ENCODE measurements at places on chromosomes 12 and 14. TPM values are rescaled to one million over a fixed set of nuclear protein-coding genes. Genes with fewer than 3 reads are reported as not detected.

GRCh38 chr12:83801972-83802371 is 1110.6 kb downstream of the SLC6A15 start:
- H3K4me3 ChIP-seq = no peak overlapping the region
- no peaks in the 10 kb centered on the region for H3K36me3 ChIP-seq
- DNase-seq = no peak
- no peaks in the 10 kb centered on the region for H3K27me3 ChIP-seq
- H3K4me1 ChIP-seq = no peaks in the 10 kb centered on the region
- no peak overlapping the region for H3K27ac ChIP-seq

DNA sequence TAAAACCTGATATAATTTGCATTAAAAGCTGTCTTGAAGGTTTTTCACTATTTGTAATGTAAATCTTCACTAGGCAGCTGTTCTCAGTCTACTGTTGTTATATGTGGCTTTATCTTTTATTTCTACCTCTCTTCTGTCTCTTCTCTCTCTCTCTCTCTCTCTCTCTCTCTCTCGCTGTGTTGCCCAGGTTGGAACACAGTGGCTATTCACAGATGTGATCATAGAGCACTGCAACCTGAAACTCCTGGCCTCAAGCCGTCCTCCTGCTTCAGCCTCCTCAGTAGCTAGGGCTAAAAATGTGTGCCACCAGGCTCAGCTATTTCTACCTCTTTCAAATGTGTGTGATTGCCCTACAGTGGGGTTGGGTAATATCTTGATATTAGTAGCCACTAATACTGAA is 21.1 kb downstream of the FUT8 start:
- no peak overlapping the region for H3K27ac ChIP-seq
- no peaks in the 10 kb centered on the region for H3K27me3 ChIP-seq
- H3K4me1 ChIP-seq = peaks cover 7% of the 10 kb centered on the region

DNA sequence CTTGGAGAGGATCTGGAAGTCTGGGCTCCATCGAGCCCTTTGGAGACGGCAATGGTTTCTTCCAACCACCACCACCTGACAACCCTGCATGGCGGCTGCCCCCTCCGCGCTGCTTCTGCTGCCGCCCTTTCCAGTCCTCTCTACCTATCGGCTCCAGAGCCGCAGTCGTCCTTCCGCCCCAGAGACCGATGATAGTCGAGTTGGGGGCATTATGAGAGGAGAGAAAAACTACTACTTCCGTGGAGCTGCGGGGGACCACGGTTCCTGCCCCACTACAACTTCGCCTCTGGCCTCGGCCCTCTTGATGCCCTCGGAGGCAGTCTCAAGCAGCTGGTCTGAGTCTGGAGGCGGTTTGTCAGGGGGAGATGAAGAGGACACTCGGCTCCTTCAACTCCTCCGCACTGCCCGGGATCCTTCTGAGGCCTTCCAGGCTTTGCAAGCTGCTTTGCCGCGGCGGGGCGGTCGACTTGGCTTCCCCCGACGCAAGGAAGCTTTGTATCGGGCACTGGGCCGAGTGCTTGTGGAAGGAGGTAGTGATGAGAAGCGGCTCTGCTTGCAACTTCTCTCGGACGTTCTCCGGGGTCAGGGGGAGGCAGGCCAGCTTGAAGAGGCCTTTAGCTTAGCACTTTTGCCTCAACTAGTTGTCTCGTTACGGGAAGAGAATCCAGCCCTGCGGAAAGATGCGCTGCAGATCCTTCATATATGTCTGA is 499 bp downstream of the TOGARAM1 start:
- DNase-seq = peak; percentile 63
- peak overlapping the region; percentile 94 for H3K4me3 ChIP-seq
- H3K27me3 ChIP-seq = no peaks in the 10 kb centered on the region
- H3K4me1 ChIP-seq = peaks cover 63% of the 10 kb centered on the region
- no peaks in the 10 kb centered on the region for H3K36me3 ChIP-seq

TSHR gene
- total RNA-seq = not detected

CCDC177 gene
- not detected for total RNA-seq

Measured in heart left ventricle (tissue), 16 donors.